ENCODE measurements at places on chromosomes 13 and 19. TPM values are rescaled to one million over a fixed set of nuclear protein-coding genes. Genes with fewer than 3 reads are reported as not detected.
A peak's percentile ranks its signal among the peaks of the same experiment; 100 is the strongest.

- no peak for DNase-seq
These were observed 58.4 kb upstream of the C13orf46 start for GRCh38 chr13:114032126-114032799.

Gene PEG3
- not detected for total RNA-seq

DNA sequence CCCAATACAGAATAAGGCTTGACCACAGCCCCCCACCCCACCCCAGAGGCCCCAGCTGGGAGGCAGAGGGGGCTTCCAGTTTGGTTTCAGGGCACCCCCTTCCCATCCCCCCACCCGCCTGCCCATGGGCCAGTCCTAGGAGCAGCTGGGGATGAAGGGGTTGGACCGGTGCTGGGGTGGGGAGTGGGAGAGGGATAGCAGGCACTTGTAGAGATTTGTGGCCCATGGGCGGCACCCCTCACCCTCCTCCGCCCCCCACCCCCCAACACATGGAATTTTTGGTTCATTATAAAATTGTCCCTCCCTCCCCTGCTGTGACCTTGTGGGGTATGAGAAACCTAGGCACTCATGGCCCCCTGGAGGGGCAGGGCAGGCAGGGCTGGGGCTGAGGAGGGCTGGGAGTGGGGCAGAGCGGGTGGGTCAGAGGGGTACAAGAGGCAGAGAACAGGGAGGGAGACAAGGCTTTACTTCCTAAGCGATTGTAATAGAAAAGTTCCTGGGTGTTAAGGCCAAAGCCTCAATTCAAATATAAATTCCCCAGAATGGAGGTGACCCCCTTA is 5.3 kb upstream of the GSK3A start:
- no peak for DNase-seq

Gene CD37
- total RNA-seq, result 352 TPM

- DNase-seq, result no peak
These were observed 384.9 kb upstream of the ZNF507 start for GRCh38 chr19:31960474-31960873.

Gene CLIP3
- total RNA-seq, result 2.4 TPM

Gene CD33
- total RNA-seq, result not detected

Gene TYROBP
- total RNA-seq, result not detected

DNA sequence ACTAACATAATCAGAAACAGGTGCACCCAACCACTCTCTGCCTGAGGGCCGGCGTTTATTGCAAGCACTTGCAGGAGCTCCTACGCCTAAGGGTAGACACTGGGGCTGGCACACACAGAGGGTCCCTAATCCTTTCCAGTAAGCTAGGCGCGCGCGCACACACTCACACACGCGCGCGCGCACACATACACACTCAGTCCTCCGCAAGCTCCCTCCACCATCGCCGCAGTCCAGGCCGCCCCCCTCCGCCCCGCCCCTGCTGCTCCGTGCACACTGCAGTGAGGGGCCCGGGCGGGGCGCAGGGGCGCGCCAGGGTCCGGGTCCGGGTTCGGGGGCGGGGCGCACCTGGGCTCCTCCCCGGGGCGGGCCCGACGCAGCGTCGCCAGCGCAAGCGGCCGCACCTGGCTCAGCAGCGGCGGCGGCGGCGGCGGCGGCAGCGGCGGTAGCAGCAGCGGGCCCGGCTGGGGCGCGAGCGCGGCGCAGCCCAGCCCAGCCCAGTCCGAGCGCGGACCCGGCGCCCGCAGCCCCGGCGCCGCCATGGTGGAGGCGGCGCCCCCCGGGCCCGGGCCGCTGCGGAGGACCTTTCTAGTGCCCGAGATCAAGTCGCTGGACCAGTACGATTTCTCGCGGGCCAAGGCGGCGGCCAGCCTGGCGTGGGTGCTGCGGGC is at the start of gene CAMSAP3:
Gene CAMSAP3, plus strand, starts transcription at position 398 of the 668 bp plus-strand sequence. Its CDS starts 140 bp downstream, at position 538.
- DNase-seq, result peak; percentile 73

DNA sequence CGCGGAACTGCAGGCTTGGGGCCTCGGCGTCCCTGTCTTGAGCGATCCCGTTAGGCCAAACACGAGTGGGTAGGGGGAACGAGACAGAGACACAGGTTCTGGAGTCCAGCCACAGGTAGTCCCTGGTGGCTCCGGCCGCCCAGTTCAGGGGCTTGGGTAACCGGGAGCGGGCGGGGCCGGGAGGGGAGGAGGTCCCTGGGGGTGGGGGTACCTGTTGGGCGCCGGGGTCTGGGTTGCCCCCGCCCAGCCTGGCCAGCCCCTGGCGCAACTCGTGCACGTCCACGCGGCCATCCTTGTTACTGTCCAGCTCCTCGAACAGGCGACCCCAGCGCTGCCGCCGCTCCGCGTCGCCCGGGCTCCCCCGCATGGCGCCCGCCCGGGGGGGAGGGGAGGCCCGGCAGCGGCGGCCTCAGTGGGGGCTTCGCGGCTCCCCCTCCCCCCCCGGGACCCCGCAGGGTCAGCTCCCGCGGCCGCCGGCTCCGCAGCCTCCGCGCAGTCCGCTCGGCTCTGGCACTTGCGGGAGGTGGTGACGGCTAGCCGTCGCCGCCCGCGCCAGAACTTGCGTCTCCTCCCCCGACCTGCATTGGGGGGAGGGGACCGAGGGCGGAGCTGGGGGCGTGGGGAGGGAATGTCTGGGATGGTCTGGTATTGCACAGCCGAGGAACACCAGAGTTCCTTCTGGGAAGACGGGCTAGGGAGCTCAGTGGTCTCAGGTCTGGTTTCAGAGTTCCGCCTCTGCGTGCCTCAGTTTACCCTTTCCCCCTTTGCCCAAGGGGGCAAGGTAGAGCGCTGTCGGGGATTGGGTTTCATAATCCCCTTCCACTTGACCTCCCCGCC is at the start of gene SLC25A23:
Gene SLC25A23, minus strand, starts transcription at position 531 of the 837 bp plus-strand sequence. Its CDS starts 164 bp downstream, at position 367.
- peak; percentile 88 for DNase-seq

DNA sequence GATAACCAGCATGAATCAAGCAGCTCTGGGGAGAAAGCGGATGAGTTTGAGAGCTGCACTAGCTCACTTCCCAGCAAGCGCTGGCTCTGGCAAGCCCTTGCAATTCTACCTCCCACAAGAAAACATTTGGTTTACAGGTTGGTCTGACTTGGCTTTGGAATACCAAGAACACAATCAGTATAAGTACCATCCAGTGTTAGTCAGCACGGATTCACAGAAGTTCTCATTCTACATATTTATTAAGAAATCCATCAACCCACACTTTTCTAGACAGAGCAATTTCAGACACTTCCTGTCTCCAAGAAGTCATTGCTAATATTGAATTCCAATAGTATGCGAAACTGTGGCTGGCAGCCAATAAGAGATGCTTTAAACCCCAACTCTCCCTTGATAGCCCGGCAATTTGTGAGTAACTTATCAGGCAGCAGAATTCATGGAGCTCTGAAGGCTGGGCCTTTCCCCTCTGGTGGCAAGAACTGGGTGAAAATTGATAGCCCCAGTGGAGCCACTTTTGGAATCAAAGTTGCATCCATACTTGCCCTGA is 59.4 kb upstream of the WASF3 start:
- DNase-seq, result no peak

DNA sequence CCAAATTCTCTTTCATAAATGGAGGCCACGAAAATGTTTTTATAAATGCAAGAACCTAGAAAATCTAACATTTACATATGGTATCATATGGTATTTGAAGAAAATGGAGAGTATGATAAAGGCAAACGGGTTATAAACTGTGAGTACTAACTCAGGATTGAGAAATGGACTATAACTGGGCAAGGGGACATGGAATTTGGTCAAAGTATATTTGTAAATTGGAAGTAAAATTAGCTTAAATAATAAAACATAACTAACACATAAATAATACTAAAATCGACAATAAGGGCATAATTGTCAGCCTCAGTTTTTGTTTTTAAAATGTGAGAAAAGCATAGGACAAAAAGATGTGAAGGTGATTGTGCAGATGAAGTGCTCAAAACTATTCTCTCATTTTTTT is 1516.3 kb upstream of the MIR17HG start:
- DNase-seq, result no peak

GRCh38 chr19:720345-721160 is 11.8 kb downstream of the PALM start:
- no peak for DNase-seq

Gene BLOC1S3
- total RNA-seq, result 13.8 TPM

GRCh38 chr13:83499286-83499685 is 383.0 kb downstream of the SLITRK1 start:
- no peak for DNase-seq

Gene GPC6
- total RNA-seq, result not detected

- DNase-seq, result no peak
These were observed 259.9 kb downstream of the TBC1D4 start for GRCh38 chr13:75222031-75222430.

Gene ZNF649
- total RNA-seq, result 3.6 TPM

GRCh38 chr13:64457976-64458375 is 2772.2 kb downstream of the PCDH9 start:
- no peak for DNase-seq

DNA sequence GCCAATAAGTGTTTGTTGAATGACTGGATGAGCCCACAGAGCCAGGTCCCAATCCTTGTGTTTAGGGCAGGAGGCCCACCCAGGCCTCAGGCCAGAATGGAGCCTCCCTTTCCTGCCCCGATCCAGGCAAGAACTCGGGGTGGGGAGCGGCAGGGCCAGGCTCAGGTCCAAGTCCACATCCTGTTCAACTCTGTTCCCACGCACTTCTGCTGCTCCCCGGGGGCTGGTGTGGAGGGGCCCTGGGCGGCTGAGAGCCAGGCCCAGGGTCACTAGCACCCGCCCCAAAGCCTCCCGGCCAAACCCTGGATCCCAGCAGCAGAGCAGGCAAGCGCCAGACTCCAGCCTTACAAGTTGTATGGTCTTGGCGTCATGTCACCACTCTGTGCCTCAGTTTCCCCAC is 8.0 kb downstream of the ANGPTL8 start:
- DNase-seq, result no peak

- peak; percentile 65 for DNase-seq
These were observed 5.0 kb upstream of the PTGER1 start for GRCh38 chr19:14479975-14480699.

GRCh38 chr13:30435911-30436451 is 13.7 kb downstream of the UBE2L5 start:
- no peak for DNase-seq

Gene AMER2
- not detected for total RNA-seq

Gene SLC15A1
- total RNA-seq, result not detected

DNA sequence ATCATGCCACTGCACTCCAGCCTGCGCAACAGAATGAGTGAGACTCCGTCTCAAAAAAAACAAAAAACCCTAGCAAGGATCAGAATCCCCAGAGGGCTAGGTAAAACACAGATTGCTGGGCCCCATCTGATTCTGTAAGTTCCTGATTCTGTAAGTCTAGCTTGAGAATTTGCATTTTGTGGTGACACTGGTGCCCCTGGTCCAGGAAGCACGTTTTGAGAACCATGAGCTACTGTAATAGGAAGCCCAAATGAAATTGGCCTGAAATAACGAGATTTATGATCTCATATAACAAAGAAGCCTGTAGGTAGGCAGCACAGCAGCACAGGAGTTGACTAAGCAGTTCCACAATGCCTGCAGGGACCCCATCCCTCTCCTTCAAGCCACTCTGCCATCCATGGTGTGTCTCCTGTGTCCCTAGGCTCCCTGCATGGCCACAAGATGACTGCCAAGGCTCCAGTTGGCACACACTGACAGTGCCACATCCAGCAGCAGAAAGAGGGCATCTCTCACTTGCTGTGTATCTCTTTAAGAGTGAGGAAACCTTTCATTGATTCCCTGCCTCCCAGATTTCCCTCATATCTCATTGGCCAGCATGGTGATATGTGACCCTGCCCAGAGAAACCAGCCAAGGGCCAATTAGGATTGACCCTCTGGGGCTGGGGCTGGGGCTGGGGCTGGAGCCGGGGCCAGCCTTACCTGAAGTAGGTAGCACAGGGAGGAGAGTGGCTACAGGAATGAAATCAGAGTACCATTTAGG is 21.7 kb downstream of the SIPA1L3 start:
- DNase-seq, result peak; percentile 96

DNA sequence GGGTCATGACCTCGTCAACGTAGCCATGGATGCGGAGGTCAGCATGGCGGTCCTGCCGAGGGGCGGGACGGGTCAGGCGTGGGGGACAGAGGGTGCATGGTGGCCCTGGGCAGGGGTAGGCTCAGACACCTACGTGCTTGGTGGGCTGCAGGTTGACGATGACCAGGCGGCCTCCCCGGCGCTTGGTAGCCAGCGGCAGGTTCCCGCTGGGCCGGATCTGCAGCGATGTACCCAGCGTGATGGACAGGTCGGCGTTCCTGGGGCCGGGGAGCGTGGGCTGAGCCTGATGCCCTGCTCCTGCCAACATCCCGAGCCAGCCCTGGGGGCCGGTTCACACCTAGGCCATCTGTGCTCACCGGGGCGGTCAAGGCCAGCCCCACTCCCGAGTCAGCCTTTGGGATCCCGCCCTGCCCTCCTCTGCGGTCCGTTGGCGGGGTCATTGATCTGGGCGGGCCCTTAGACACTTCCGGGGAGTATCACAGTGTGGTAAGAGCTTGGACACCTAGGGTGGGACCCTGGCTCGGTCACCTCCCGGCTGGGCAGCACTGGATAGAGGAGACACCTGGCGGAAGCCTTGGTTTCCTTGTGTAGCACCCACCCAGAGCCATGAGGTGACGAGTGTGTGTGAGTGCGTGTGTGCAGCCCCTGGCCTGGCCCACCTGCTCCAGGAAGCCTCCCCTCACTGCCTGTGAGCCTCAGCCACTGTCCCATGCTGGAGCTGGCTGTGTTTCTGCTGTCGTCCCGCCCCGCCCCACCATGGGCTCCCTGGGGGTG is 7.3 kb downstream of the SIRT6 start:
- no peak for DNase-seq

GRCh38 chr19:41000310-41000737 is 9.2 kb downstream of the CYP2B6 start:
- DNase-seq, result no peak

All from OCI-LY7 (cell line).